ENCODE measurements at places on chromosomes 7 and 10.

DNA sequence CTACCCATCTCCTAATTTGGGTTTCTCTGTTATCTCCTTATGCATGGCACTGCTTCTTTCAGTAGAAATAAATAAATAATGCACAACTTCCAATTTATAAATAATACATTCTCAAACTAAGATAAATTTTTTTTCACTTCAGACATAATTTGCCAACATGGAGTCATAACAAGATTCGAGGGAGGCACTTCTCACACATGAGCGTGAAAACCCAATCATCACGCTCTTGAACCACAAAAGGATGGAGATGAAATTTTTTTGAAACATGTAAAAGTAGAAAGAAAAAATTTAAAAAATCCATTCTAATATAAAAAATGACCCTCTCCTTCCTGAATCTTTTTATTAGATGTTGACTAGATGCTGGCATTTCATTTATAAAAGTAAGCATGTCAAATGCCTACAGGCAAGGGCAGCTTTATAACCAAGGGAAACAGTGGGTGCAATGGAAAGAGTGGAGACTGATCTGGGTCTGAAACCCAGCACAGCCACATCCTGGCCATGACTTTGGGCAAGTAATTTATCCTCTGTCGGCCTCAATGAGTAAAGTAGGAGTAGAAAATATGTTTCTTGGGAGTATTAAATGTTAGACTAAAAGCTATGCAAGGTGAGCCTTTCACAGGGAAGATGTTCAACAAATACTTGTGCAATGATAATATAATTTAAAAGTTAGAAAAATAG lies 185.0 kb downstream of the STK31 start:
- DNase-seq: no peak

GRCh38 chr10:124732931-124733570 lies 11.1 kb downstream of the FAM53B start:
- peak; percentile 60 for DNase-seq

DNA sequence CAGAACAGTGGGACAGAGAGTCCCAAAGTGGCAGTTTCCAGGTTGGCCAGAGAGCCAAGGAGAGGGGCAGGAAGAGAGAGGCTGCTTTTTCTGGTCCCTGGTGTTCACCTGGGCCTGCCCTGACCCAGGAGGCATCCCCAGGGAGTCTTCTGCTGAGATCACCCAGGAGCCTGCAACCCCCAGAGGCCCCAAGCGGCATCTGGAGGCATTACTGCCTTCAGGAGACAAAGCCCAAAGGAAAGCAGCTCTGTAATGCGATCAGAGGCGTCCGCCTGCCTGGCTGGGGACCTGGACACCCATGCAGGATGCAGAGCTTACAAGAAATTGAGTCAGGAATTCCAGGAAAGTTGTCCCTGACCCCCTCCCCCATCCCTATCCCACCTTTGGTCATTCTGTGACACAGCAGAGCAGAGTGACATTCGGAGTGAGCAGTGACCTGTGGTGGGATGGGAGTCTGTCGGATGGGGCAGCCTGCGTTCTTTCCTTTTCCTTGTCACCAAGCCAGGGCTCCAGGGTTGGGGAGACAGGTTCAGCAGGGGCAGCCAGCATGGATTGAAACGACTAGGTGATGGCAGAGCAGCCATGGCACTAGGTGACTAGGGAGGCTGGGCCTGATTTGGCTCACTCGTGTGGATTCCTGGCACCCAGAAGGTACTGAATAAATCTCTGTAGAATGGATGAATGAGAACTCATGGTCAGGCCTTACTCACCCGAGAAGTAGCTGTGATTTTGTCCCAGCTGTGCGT lies 10.4 kb downstream of the UNC5B start:
- DNase-seq: no peak

DNA sequence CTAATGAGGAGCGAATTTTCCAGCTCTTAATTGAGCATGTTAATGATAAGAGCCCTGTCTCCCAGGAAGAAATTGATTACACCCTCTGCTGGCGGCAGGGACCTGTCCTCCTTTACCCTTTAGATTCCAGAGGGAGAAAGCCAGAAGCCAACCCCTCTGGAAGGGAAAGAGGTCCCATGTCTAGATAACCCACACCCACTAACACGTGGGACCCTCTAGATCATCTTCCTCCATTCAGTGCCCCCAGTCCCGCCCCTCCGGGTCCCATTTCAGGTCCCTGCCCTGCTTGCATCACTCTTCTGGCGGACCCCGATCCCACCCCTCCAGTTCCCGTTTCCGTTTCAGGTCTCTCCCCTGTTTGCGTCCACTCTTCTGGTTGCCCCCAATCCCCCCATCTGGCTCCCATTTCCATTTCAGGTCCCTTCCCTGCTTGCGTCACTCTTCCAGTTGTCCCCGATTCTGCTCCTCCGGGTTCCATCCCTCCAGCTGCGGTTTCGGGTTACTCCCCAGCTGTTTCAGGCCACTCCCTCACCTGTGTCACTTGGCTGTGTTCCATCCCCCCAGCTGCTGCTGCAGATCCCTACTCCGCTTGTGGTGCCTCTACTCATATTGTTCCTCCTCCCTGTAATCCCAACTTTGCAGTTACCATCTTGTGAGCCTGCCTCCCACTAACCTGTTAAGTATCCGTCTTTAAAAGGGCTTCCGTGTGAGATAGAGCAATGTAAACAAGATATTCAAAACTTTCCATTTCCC lies 202.4 kb downstream of the SH2D4B start:
- DNase-seq: no peak

DNA sequence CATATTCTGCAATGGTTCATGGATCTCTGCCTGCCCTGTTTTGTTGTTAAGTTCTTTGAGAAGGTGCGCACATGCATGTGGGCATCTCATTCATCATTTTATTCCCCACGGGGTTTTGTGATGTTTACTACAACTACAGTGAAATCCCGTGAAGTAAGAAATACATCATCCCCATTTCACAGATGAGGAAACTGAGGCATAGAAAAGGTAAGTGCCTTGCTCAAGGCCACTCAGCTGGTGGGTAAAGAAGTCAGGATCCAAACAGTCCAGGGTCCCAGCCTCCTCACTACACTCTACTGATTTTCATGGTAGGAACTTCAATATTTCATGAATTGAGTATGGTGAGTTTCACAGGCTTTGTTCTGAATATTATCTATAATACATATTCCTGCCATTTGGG lies 72.6 kb downstream of the CYP26A1 start:
- no peak for DNase-seq

- DNase-seq: no peak
Measured at GRCh38 chr10:70866424-70866823, 21.9 kb downstream of the PCBD1 start.

- no peak for DNase-seq
Measured at GRCh38 chr7:37108615-37109014, 340.0 kb downstream of the ELMO1 start.

DNA sequence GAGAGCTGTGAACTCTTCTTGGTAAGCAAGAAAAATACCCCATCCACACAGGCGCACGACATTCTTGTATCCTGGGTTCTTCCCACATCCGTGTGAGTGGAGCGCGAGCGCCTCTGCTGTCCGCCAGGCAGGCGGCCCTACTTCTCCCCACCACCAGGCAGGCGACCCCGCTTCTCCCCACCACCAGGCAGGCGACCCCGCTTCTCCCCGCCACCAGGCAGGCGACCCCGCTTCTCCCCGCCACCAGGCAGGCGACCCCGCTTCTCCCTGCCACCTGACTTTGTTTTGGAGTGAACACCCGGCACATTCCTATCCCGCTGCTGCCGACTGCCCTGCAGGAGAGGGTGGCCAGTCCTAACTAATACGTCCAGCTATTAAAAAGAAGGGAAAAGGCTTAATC lies 120.8 kb downstream of the NT5C2 start:
- DNase-seq: no peak

- DNase-seq: no peak
Measured at GRCh38 chr10:70750156-70750703, 34.9 kb downstream of the TBATA start.

DNA sequence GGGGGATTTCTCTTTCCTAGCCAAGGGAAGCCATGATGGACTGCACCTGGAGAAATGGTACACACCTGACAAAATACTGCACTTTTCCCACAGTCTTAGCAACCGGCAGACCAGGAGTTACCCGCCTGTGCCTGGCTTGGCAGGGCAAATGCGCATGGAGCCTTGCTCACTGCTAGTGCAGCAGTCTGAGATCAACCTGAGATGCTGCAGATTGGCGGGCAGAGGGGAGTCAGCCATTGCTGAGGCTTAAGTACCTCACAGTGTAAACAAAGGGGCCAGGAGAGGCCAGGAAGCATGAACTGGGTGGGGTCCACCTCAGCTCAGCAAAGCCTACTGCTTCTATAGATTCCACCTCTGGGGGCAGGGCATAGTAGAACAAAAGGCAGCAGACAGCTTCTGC lies 49.4 kb downstream of the OR13A1 start:
- DNase-seq: no peak

- DNase-seq: no peak
Measured at GRCh38 chr10:79601939-79602338, 8.8 kb upstream of the SFTPA1 start.

GRCh38 chr7:128888756-128889095 lies 21.8 kb downstream of the KCP start:
- no peak for DNase-seq

DNA sequence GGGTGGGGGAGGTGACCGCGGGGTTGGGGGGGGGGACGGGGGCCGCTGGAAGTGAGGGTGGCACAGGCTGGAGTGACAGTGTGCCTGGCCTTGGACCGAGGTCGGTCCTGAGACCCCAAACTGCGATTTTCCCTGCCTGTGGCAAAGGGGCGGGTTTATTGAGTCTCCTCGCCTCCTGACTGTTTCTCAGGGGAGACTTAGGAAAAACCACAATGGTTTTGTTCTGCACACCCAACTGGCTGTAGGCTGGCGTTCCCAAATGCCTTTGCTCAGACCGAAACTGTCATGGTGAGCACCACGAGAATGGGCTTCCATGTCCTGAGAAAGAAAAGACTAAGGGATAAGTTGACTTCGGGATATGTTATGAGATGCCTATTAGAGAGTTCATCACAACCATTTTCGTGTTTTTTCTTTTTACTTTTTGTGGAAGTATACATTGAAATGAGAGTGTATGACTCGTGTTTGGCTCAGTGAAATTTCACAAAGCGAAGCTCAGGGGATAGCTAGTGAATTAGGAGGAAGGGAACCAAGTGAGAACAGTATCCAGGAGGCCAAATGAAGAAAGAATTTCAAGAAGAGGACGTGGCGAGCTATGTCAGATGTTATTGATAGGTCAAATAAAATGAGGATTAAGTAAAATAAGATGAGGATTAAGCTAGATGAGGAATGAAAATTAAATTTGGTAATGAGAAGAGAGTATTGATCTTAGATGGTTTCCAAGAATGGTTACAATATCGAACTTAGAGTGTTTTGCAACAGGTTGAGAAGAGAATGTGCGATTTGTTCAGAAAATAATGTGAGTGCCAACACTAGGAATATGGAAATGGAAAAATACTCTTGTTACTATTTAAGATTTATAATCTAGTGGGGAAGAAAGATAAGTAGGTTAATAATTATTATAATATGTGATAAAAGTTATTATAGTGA lies 918 bp downstream of the NET1 start:
- no peak for DNase-seq

- no peak for DNase-seq
Measured at GRCh38 chr7:138565451-138566114, 105.5 kb downstream of the TRIM24 start.

- DNase-seq: no peak
Measured at GRCh38 chr10:126969310-126969709, 64.1 kb downstream of the DOCK1 start.

DNA sequence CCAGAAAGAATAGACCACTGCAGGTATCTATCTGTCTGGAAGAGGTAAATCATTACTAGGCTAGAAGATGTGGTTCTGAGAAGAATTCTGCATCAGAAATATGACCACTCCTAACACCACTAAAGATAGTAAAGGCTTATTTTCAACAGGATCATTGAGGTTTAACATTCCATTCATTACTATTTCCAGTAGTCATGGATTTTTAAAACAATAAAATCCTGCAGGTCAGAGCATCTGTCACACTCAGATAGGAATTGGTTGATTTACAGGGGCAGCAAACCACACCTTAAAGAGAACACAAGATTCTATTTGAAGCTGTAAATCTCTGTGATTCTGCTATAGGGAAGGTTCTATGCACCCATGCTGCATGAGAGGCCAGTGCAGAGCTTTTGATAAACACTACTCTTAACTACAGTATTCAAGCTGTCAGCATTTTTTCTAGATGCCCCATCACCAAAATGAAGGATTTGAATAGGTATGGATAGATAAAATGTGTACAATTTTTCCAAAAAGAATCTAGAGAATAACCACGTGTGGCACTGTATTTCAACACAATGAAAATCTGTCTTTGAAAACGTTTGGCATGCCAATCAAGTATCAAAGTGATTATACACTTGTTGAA lies 14.6 kb downstream of the LRRC17 start:
- no peak for DNase-seq

DNA sequence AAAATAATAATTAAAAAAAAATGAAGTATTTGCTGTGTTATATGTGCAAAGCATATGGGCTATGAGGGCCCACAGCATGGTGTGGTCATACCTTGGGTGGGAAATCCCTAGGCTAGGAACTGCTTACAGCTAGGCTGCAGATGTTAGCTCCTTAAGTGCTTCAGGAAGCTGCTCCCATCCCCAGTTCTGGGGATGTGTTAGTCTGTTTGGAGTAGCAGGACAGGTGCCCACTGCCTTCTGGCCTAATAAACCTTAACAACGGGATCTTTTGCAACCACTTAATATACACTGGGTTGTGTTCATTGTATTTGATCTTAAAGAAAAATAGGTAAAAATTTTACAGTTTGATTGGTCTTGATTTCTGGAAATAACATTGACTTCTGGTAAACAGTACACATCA lies 46.3 kb downstream of the HK1 start:
- DNase-seq: no peak

DNA sequence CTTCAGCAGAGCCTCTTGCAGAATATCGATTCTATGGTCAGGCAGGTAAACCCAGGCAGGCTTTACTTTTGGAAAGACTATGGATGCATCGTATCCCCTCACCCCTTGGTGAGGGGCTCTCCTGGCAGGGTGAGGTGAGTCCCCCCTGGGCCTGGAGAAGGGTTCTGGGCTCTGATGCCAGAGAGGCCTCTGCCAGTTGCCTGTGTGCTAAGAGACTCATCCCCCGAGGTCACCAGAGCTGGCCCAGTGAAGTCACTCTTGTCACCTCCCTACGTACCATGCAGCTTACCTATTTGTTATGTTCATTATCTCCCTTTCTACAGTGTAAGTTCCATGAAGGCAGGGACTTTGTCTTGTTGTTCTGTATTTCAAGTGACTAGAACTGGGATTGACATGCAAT lies 51.3 kb downstream of the TSPAN15 start:
- no peak for DNase-seq

GRCh38 chr7:48252995-48253394 lies 81.7 kb downstream of the ABCA13 start:
- DNase-seq: no peak

DNA sequence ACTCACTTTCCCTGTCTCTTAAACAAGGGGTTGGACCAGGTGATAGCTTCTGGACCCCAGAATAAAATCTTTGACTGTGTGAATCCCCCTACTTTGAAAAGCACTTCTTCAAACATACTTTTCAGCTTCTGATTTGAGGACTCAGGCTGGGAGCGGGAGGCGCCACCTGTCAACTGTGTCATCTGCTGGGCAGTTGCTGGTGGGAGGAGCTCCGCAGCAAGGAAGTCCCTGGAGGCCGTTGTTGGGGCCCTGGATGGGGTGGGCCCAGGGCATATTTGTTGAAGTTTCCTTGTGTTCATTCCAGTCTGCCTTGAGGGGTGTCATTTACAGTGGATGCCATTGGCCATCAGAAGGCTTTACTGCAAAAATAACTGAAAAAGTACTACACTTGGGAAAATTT lies 197.7 kb downstream of the CCDC3 start:
- no peak for DNase-seq

Data from stimulated activated CD4-positive, alpha-beta T cell treated with anti-CD3 and anti-CD28 coated beads, TNF-alpha, amount 100 ng/mL, for 48 hours (primary cell).